ENCODE measurements at places on chromosomes 7 and 10.

GRCh38 chr7:44368455-44368854 lies 43.1 kb upstream of the CAMK2B start:
- no peak for DNase-seq

DNA sequence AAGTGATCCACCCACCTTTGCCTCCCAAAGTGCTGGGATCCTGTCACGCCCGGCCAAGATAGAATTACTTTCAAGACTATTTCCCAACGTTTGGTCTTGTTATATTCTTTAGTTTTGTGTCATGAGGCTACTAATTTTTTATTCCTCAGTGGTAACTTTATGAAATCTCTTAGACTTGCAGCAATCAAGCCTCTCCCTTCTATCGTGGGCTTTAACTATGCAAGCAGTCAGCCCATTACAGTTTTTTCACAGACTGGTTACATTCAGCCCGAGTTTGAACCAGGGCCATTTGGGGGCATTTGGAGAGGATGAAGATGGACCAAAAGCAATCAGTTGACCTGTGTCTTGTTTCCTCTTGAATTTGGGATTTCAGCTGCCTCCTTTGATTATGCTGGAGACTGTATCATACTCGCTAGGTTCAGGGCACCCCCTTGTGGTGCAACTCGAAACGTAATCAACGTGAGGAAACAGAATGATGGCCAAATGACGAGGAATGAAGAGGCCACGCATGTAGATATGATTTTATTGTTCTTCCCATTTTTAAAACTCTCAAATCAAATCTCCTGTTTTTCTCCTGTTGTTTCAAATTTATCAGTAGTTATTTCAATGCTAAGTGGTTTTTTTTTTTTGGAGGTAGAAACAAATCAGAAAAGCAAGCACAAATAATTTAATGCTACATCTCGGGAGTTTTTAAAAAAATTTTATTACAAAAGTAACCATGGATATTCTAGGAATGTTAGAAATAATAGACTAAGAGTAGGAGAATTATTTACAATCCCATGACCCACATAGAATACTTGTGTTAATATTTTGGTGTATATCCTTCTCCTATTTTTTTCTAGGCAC lies 151.6 kb downstream of the KIAA1217 start:
- DNase-seq = peak; percentile 68

DNA sequence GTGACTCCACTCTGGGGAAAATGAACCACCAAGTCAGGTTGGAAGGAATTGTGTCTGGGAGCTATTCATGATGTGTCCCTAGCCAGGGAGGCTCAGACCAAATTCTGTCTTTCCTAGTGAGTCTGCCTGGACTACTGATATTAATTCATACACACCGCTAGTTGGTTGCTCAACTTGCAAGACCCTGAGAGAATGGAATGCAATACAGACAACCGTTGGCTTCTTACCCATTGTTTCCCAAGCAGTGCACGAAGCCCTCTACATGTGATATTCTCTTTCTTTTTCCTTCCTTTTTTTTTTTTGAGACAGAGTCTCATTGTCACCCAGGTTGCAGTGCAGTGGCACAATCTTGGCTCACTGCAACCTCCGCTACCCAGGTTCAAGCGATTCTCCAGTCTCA lies 19.4 kb upstream of the SRGN start:
- DNase-seq = no peak

DNA sequence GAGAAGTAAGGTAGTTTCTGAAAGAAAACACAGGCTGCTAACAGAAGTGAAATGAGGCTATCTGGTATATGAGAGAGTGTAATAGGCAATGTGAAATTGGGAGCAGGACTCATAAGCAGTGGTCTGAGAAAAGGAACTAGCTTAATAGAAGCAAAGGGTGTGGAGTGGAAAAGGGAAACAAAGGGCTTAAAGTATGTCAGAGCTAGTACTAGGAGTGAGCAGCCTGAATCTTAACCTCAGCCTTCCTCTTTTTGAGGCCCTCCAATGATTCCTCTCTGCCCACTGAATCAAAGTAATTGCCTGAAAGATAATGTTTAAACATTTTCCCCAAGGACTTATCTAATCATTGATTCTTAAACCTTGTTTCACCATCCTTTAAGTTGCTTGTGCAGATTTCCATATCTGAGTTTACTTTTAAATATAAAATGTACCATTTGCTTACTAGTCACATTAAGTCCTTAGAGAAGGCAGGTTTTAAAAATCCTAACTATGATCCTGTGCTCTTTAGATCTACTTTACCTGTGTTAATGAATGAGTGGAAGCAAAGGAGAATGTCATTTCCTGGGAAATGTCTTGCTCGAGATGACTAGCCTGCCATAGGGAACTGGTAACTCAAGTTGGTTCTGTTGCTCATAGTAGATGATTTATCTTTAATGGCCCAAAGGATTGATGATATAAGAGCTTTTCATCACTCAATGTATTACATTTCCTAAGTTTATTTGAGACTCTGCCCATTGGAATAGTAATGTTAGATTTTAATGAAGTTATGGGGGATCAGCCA lies 155.0 kb downstream of the SKAP2 start:
- DNase-seq = peak; percentile 90

DNA sequence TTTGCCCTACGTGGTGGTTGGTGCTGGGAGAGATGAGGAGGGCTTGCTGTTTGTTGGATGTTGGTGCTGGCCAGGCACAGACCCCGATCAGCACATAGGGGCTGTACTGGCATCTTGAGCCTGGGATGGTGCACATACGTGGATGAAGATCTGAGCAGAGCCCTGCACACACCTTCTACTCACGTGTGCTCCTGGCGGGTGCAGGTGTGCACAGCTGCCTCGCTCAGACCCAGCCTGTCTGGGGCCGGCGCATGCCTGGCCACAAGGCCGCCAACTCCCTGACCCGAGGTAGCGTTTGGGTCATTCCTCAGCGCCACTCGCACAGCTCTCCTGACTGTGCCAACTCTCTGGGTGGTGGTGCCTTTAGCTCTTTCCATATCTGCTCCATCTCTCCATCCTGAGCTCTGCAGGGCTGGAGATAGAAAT lies 18.6 kb downstream of the PALD1 start:
- DNase-seq = no peak

Measured in Kasumi-1 (cell line).